ENCODE measurements at places on chromosomes 6 and 20.
A peak's percentile ranks its signal among the peaks of the same experiment; 100 is the strongest.

- no peak for DNase-seq
Observed at GRCh38 chr6:25397406-25397805, 118.2 kb downstream of the CARMIL1 start.

GRCh38 chr20:37316116-37316774, 26.8 kb downstream of the MANBAL start:
- no peak for DNase-seq

DNA sequence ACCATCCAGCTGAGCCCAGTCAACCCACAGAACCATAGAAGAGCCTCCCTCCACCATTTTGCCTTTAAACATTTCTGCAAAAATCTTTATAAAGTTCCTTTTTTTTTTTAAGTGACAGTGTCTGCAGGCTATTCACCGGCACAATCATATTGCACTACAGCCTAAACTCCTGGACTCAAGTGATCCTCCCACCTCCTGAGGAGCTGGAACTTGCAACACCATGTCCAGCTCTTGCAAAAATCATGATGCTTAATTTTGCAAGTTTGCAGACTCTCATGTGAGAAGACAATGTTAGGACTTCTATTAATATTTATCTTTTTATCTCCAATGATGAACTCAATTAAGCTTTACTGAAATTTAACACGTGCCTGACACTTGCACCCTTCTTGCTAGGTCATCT, 88.8 kb downstream of the INSM1 start:
- no peak for DNase-seq

DNA sequence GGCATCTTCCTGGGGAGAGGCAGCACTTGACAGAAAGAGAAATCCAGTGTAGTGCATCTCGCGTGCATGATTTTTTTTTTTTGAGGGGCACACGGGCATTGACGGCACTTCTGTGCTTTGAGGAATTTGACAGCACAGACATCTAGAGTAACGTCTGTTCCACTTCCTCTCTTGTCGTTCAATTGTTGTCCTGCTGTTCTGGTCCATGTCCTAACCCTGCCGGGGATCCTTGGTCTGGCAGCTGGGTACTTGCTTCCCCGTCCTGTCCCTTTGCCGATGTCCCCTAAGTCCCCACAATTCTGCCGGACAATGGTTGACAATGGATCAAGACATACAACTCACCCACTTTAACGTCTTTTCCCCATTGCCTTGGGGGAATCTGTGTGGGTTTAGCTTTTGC, 46.0 kb upstream of the NAA20 start:
- no peak for DNase-seq

- DNase-seq: no peak
Observed at GRCh38 chr20:32583581-32584070, 1.5 kb downstream of the NOL4L start.

DNA sequence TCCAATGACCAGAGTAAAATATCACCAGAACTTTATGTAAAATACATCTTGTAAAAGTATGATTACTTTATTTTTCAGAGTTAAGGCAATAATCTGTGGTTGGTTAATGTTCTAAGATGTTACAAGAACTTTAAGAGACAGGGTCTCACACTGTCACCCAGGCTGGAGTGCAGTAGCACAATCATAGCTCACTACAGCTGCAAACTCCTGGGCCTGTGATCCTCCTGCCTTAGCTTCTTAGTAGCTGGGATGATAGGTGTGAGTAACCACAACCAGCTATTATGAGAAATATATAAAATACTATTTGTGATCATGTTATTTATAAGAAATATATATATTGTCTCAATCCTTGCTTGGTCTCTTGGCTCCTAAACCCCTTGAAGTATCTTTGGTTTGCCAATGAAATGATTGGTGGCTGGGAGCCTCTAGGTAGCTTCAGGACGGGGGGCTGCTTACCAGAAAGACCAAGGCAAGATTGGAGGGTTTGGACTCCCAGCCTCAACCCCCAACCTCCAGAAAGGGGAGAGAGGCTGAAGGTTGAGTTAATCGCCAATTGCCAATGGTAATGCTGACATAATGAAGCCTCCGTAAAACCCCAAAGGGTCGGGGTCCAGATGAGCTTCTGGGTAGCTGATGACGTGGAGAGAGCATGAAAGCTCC, 15.4 kb downstream of the SOD2 start:
- no peak for DNase-seq

DNA sequence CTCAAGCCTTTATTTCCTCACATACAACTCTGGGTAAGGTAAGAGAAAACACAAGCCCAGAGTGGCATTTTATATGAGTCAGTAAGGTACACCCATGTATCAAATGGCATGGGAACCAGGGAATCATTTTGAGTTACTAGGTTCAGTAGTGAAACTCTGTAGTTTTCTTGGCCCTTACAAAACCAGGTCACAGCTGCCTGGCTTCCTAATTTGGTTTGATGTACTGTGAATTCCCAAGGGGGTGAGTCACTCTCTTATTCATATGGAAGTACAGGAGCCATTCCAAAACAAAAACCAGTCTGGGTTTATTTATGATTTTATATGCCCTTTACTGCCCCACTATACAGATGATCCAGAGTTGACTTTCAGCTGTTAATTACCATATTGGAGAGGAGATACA, 70.7 kb downstream of the PDE7B start:
- no peak for DNase-seq

DNA sequence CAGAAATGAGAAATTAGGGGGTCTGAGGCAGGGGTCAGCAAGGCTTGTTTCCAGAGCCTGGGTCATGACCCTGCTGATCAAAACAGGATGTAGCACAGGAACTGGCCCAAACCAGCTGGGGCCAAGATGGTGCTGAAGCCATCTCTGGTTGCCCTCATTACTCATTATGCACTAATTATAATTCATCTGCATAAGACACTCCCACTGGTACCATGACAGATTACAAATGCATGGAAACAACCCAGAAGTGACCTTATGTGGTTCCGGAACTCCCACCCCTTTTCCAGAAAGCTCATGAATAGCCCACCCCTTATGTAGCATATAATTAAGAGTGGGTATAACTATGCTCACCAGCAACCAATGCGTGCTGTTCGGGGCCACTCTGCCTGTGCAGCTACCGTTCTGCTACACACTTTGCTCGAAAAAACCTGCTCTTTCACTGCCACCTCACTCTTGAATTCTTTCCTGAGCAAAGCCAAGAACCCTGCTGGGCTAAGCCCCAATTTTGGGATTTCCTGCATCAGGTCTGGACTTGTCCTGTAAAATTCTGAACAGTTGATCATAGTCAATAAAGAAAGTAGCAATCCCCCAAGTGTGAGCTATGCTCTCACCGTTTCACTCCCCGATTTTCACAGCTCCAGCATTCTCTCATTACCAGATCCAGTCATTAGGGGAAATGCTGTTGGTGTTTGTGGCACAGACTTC, 122.3 kb downstream of the WDR27 start:
- no peak for DNase-seq

DNA sequence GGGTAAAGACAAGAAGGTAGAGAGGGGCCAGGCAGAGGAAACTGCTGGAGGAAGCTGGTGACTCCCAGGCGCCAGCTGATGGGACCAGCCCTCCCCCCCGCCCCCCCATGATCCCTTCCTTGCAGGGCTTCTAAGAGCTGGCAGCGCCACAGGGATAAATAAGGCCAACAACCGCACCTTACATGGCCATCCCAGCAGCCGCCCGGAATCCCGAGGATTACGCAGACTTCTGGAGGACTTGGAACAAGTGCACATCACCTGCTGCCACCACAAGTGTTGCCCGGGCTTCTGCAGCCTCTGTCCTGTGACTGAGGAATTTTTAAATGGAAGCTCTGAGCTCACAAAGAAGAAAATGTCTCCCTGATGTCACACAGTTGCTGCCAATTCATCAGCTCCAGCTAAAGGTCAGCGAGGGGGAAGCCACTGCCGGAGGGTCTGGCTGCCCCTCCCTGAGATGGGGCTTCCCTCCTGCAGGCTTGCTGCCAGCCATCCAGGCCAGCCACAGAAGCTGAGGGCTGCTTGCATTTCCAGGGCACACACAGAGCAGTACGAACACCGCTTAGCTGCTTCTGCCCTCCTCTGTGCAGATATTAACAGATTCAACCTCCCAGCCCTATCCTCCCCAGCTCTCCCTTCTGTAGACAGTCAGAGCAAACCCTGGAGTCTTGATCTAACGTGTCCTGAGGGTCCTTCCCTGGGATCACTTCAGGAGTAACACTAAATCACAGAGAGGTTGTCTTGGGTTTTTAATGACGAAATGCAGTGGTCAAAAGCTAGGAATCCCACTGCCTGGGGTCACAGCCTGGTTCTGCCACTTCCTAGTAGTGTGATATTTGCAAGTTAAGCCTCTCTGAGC, 38.6 kb upstream of the PIM1 start:
- DNase-seq: peak; percentile 5

DNA sequence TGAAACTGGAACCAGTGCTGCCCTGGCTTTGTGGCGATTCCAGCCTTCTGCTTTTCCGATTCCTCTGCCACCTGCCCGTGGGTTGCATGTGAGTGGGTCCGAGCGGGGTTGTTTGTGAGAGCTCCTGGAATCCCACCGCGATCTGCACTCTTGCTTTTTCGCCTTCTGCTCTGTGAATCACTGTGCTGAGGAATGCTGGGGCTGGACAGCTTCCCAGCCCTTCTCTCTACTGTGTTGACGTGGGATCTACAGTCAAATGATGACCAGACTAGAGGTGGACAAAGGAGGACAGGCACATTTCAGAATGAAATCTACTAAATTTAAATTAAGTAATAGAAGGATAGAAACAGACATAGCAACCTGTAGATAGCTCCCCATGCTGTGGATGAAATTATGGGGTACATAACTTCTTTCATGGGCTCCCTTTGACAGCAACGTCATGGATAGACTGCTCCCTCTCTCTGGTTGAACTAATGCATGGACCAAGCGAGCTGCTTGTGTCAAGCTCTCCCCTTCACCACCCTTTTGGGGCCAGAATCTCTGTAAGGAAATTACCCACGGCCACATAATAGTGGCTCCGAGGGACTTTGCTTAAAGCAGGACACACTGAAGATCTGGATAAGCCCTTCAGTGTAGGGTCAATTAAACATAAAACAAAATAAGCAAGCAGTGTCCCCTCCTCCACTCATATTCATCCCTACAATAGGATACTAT, 2.0 kb downstream of the FNDC1 start:
- no peak for DNase-seq

DNA sequence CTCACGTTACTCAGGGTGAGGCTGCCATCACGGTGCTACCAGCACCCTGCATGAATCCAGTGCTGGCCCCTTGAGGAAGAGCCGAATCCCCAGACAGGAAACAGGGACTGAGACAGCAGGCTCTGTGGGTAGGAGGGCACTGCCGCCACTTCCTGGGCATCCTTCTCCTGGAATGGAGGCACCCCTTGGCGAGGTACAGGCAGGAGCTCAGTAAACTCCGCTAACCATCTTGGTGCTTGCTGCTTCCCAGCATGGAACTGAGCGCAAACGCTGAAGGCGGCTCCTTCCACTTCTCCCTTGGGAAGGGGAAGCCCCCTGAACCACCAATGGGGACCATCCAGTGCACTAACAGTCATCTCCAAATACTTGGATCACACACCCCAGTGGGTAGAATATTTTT, 13.5 kb upstream of the CCDC167 start:
- DNase-seq: no peak

GRCh38 chr6:144931172-144932035, 646.3 kb downstream of the UTRN start:
- DNase-seq: peak; percentile 51

DNA sequence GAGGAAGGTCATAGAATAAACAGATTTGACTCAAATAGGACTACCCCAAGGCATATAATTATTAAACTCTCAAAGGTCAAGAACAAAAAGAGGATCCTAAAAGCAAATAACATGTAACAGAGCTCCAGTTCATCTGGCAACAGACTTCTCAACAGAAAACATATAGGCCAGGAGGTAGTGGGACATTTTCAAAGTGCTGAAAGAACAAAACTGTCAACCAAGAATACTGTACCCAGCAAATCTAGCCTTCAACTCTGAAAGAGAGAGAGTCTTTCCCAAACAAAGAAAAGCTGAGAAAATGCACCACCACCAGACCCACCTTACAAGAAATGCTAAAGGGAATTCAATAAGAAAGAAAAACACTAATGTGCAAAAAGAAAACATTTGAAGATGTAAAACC, 11.9 kb downstream of the NQO2 start:
- DNase-seq: no peak

DNA sequence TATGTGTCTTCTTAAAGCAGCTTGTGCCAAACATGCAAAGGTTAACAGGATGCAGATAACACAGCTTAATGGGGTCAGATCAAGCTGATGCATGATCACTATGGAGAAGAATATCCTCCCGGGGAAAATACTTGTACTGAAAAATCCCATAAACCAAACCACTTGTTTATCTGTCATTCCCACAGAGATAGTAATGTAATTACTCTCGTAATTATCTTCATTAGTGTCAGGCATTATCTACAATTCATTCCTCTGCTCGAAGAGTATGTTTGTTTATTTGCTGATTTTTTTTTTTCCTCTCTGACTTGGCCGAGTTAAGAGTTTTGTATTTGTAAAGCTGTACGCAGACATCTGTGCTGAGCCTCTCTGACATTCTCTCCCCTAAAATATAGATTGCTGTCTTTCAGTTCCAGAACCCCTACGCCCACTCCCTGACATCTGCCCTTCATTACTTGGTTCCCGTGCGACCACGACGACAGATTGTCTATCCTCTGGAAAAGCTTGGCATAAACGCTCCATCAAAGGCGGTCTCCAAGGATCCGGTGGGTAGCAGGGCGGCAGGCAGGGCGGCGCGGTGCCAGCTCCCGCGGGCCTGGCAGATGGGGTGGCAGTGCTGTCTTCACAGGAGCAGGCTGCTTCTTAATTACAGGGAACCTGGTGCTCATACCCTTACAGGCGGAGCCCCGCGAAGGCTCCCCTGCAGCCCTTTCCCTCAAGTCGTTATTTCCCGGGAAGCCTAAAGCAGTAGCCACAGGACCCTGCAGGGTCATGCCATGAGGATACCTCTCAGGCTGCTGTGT, 147.2 kb downstream of the CFAP61 start:
- DNase-seq: no peak

- DNase-seq: no peak
Observed at GRCh38 chr6:151247490-151247889, 7.7 kb downstream of the AKAP12 start.

GRCh38 chr20:3134151-3134550, 25.5 kb downstream of the FASTKD5 start:
- no peak for DNase-seq

- no peak for DNase-seq
Observed at GRCh38 chr20:53087037-53087777, 115.0 kb downstream of the TSHZ2 start.

- DNase-seq: no peak
Observed at GRCh38 chr20:22241609-22242008, 342.8 kb downstream of the FOXA2 start.

GRCh38 chr6:157116426-157116825, 206.9 kb downstream of the TMEM242 start:
- DNase-seq: no peak

DNA sequence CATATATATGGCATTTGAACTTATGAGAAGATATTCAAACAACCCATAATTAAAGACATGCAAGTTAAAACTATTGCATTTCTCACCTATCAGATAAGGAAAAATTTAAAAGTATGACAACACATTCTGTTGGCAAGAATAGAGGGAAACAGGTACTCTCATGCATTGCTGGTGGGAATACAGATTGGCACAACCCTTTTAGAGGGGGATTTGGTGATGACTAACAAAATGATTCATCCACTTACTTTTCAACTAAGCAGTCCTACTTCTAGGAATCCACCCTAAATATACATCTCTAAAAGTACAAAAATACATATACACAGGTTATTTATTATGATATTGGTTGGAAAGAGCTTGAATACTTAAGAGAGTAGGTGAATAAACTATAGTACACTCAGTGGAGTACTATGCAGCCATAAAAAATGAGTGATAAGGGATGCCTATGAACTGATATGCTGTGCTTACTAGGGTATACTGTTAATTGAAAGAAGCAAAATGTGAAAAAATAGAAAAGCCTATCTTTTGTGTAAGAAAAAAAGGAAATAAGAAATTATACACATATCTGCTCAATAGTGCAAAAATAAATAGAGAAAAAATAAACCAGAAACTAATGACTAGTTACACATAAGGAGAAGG, 42.2 kb downstream of the ADAT2 start:
- DNase-seq: no peak
